ENCODE measurements at places on chromosomes 5 and 9. TPM values are rescaled to one million over a fixed set of nuclear protein-coding genes. Genes with fewer than 3 reads are reported as not detected.

The AIF1L gene
- 52.5 TPM for total RNA-seq

GRCh38 chr9:69485466-69485865 is 160.5 kb downstream of the ENTREP1 start:
- DNase-seq = no peak

The SHISAL2B gene
- total RNA-seq = not detected

- DNase-seq = no peak
Observed at GRCh38 chr5:87582149-87582548, 169.4 kb upstream of the CCNH start.

GRCh38 chr9:117258184-117258866 is 156.5 kb downstream of the ASTN2 start:
- no peak for DNase-seq

- no peak for DNase-seq
Observed at GRCh38 chr9:18473652-18474279, at the start of gene ADAMTSL1. TSS of gene ADAMTSL1 (plus strand) at chr9:18474153. CDS start at chr9:18474233, 80 bp downstream.

- no peak for DNase-seq
Observed at GRCh38 chr9:7394002-7394774, 405.4 kb downstream of the DMAC1 start.

The ALDH7A1 gene
- 28.2 TPM for total RNA-seq

DNA sequence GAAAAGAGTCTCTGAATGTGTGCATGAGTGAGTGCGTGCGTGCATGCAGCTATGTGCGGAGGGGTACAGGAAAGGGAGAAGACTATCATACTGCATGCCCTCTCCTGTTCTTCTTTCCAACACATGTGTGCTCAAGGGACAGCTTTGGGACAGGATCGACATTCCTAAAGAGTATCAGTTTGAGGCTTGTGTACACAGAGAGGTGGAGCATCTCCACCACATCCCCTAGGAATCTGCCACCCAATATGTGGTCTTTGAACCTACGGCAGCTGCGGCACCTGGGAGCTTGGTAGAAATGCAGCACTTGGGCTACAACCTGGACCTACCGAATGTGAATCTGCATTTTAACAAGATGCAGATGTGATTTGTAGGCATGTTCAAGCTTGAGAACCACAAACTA is 132.3 kb upstream of the GLRA1 start:
- no peak for DNase-seq
